ENCODE measurements at places on chromosomes 4 and X.
A peak's percentile ranks its signal among the peaks of the same experiment; 100 is the strongest.

- peak; percentile 74 for DNase-seq
Measured at GRCh38 chrX:39848900-39849299, 248.9 kb downstream of the BCOR start.

GRCh38 chr4:184281231-184282139, 63.8 kb upstream of the ENPP6 start:
- DNase-seq, result no peak

DNA sequence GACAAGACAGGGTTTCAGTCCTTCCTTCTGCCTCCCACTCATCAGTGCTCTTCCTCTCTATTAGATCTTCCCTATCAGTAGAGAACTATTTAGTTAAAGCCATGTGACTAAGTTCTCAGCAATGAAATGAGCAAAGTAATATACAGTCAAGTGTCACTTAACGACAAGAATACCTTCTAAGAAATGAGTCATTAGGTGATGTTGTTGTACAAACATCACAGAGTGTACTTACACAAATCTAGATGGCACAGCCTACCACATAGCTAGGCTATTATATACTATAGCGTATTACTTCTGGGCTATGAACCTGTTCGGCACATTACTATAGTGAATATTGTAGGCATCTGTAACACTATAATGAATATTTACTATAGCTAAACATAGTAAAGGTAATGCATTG, 71.3 kb downstream of the POU4F2 start:
- no peak for DNase-seq

DNA sequence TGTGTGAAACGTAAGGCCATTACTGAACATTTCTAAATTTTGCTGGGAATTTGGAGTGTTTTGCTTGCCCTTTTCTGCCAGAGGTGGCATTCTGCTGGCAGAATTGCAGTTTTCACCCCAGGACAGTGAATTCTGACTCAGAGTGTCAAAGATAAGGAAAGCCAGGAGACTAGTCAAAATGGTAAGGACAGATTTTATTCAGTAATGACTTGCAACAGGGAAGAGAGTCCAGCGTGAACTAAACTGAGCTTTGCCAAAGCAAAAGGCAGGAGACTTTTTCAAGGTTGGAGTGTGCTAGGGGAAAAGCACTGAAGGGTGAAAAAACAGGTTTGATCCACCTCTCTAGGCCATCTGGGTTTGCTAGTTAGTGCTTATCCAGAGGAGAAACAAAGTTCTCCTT, 19.4 kb downstream of the MRFAP1 start:
- DNase-seq, result no peak

DNA sequence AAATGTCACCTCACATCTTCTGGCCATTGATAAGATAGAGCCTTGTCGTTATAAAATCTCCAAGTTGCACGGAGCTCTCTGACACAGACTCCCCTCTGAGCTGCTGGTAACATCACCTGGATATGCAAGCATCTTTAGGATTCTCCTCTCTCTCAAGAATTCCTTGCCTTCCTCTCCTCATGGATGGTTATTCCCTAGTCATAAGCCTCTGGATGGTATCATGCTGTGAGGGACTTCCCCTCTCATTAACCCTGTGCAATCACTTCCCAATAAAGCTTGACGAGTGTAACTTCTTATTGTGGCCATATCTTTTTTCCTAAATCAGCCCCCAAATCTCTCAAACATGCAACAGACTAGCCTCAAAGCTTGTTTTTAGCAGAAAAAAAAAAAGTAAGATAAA, 1057.0 kb upstream of the SLIT2 start:
- DNase-seq, result no peak

DNA sequence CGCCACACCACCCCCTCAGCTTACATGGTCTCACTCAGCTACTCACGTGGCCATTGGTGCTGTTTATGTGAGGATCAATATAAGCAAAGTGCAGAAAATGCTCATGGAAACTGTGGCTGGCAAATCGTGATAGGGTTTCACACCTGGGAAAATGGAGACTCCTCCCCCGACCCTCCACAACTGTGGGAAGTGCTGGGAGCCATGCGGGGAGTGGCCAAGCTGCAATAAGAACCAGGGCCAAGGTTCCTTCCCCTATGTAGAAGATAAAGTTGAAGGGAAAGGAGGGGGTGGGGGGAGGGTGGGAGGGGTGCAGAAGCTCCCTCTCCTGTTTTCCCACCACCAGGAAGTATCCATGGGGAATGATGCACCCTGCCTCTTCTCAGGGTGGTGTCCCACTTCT, 145.5 kb upstream of the MAMLD1 start:
- DNase-seq, result no peak

DNA sequence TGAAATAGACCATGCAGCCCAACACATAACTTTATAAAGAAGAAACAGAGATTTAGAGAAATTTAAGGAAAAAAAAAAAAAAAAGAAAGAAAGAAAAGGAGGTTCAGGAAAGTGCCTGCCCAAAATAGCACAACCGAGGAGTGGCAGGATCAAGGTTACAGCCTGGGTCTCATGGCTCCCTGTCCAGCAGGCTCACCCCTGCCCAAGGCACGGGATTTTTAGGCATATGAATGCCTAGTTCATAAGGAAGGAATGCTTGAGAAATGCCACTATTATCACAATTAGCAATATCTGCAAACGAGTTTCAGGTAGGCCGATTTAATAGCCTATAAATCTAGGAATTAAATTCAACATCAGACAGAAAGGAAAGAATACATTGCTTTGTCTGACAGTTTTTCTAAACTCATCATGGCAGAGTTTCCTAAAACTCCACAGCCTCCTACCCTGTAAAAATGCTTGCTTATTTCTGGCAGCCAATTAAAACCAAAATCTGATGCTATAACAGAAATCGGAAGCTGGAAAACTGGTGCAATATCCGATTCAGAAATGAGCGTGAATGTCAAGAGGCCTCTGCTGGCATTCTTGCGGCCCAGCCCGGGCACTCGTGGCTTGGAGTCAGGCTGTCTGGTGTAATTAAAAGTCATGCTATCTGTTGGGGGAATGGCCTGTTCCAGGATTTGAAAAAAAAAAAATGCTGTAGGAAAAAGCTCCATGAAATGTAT, 63.5 kb downstream of the GEMIN8 start:
- DNase-seq, result no peak

GRCh38 chr4:152464030-152464823, 71.7 kb downstream of the FBXW7 start:
- DNase-seq, result no peak

GRCh38 chr4:109511414-109511813, 48.6 kb upstream of the MCUB start:
- no peak for DNase-seq

GRCh38 chr4:64271601-64272081, 137.6 kb downstream of the TECRL start:
- no peak for DNase-seq

DNA sequence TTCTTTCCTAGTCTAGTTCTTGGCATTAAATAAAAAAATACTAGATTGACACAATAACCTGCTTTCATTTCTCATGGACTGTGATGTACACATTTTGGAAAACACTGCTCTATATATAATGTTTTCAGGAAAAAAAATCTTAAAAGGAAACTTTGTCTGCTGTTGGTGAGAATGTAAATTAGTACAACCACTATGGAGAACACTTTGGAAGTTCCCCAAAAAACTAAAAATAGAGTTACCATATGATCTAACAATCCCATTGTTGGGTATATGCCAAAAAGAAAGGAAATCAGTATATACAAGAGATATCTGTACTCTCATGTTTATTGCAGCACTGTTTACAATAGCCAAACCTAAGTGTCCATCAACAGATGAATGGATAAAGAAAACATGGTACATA, 202.3 kb downstream of the PPP3CA start:
- no peak for DNase-seq

GRCh38 chr4:174334628-174335027, 50.9 kb downstream of the CEP44 start:
- no peak for DNase-seq

- no peak for DNase-seq
Measured at GRCh38 chr4:69859140-69859685, 732 bp downstream of the SULT1E1 start.

DNA sequence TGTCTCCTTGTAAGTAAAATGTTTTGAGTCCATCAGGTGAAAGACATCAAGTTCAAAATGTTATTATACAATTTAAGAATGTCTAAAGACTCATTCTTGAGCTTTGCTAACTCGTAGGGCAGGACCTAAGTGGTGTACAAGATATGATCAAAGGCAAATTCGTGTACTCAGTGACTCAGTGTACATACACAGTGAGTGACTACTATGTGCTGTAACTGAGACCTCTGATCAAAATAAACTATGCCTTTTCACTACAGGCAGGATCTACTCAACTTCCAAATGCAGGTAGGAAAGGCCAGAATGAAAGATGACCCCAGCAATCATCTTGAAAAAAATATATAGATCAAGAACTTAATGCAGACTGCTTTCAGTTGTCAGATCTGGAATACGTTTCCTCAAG, 49.9 kb downstream of the ADGRG2 start:
- no peak for DNase-seq
